T47D (cell line): ENCODE measurements at places on chromosomes 12 and 14.
A peak's percentile ranks its signal among the peaks of the same experiment; 100 is the strongest.

- DNase-seq: no peak
Observed at GRCh38 chr14:74695406-74695805, 17.5 kb downstream of the AREL1 start.

GRCh38 chr12:80412343-80412953, 31.6 kb upstream of the PTPRQ start:
- peak; percentile 79 for DNase-seq

DNA sequence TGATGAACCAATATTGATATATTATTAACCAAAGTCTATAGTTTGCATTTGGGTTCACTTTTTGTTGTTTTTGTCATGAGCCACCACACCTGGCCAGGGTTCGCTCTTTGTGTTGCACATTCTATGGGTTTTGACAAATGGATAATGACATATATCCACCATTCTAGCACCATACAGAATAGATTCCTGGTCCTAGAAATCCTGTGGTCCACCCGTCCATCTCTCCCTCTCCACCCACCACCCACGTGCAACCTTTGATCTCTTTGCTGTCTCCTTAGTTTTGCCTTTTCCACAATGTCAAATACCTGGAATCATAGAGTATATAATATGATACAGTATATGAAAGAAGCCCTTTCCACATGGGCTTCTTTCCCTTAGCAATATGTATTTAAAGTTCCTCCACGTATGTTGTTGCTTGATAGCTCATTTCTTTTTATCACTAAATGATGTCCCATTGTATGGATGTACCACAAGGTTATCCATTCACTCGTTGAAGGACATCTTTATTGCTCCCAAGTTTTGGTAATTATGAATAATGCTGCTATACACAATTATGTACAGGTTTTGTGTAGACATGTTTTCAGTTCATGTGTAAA, 7.4 kb downstream of the RPL6 start:
- DNase-seq: no peak

DNA sequence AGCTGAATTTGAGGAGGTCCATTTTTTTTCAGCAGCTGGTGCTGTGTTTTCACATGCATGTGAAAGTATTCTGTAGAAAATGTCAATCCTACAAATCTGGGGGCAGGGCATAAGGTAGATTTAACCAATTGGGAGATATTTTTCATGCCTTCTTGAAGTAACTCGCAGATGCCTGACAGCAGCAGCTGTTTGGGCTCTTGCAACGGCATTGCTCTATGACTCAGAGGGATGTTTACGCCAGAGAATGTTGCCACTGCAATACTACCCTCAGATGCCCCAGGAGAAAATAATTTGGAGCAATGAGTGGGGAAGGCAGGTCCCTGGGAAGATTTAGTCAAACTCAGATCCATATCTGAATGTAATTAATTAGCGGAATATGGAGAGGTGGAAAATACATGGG, 42.5 kb upstream of the MYBPC1 start:
- DNase-seq: no peak

DNA sequence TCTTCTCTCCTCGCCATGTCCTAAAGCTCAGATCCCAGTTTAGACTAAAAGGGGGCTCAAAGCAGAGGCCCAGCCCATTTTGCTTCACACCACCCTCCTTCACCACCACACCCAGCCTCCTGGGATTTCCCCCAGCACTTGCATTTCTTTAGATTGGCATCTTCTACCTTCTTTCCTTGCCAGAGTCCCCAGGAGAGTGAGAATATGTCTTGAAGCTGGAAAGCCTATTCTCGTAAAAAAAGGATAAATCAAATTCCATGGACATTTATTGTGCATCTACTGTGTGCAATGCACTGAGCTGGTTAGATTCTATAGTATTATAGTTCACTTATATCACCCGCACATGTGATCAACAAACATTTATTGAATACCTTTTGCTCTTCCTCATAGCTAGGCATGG, 10.2 kb downstream of the FBXW8 start:
- no peak for DNase-seq

DNA sequence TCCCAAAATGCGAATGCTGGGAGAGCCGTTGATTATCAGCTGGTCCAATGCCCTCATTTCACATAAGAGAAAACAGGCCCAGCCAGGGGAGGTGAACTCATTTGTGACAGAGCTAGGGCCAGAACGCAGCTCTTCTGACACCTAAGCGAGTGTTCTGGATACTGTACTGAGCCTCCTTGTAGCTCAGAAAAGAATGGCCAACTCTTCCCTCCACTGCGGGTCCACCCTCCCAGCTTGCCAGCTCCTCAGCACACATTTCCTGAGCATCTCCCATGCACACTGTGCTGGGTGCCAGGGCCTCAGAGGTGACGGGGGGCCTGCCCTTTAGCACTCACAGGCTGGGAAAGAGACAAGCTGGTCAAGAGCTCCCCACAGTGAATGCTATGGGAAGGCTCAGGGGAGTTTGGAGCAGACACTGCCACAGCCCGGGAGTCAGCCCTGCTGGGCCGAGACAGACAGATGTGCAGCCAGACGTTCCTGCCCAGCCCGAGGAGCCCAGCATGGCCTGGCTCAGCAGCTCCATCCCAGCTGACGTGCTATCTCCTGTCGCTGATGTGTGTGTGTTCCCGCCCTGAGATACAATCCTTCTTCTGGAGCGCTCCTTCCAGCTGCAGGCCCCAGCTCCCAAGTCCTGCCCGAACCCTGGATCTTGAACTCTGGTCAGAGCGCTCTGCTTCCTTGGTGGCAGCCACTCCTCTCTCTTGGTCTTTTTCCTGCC, 3.5 kb downstream of the CMTM5 start:
- no peak for DNase-seq

- DNase-seq: no peak
Observed at GRCh38 chr12:121845701-121846100, 13.0 kb downstream of the HPD start.

GRCh38 chr14:74599946-74600345, 12.1 kb downstream of the LTBP2 start:
- DNase-seq: no peak

DNA sequence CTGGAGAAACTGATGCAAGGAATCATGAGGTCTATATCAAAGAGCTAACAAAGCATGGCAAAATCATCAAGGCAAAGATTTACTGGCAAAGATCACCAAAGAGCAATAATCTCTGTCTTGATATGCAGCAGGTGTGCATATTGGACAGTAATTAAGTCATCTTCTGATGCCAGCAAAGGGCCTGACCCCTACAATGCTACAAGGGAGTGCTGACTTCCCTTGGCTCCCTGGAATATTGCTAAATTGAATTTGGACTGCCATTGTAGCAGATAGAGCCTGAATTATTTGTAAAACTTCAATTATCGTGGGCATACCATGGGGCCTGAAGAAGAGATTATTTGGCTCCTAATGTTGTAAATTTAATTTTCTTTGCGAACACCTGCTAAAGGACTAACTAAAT, 307.9 kb upstream of the SYT1 start:
- no peak for DNase-seq

GRCh38 chr14:101062601-101063000, 159.1 kb upstream of the RTL1 start:
- DNase-seq: no peak

DNA sequence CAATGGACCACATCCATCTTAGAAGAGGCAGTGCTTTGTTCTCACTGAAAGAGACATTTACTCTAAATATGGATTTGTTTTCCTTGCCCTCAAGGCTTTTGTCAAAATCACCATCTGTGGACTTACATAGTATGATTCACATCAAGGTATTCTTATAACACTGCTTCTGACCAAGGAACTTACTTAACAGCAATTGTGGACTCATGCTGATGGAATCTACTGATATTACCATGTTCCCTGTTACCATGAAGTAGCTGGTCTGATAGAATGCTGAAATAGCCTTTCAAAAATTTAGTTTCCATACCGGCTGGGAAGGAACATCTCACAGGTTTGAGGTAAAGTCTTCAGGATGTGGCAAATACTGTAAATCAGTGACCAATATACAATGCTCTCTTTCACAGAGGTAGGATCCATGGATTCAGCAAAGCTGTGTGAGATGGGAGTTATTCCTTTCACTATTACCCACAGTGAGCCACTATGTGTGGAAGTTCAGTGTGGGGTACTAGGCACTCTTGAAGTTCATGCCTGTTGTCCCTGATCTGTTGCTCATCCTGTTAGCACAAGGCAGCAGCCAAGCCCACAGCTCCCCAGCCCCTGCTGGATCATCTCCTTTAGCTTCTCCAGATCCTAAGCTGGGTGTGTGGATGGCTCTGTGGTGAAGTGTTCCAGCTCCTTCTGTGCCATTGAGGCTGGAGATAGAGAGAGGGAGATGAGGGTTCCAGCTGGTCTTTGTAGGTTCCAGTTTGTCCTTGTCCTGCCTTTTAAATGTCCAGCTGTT, 126.4 kb downstream of the ATP23 start:
- DNase-seq: peak; percentile 84

DNA sequence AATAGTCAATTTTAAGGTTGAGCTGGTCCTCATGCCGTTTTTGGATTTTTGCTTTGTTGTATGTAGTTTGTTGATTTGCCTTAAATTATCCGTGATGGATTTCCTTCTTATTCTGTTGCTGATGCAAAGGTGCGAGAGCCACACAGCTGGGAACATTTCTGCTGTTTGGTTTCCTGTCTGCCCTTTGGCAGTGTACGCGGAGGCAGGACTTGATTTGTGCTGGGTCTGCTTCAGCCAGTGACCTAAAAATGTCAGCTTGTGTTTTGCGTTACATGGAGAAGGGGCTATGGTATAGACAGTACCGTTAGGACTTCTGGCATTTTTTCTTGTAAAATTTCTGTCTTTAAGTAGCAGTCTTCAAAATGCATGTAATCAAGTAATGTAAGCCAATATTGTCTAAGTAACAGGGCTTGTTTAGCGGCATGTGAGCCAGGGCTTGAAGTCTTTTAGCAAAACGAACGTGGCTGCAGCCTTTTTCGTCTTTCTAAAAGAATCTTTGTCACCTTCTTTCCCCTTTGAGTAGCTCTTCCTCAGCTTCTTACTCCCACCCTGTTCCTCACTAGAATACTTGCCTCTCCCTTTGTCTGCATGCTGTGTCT, 18.2 kb upstream of the RD3L start:
- DNase-seq: no peak

DNA sequence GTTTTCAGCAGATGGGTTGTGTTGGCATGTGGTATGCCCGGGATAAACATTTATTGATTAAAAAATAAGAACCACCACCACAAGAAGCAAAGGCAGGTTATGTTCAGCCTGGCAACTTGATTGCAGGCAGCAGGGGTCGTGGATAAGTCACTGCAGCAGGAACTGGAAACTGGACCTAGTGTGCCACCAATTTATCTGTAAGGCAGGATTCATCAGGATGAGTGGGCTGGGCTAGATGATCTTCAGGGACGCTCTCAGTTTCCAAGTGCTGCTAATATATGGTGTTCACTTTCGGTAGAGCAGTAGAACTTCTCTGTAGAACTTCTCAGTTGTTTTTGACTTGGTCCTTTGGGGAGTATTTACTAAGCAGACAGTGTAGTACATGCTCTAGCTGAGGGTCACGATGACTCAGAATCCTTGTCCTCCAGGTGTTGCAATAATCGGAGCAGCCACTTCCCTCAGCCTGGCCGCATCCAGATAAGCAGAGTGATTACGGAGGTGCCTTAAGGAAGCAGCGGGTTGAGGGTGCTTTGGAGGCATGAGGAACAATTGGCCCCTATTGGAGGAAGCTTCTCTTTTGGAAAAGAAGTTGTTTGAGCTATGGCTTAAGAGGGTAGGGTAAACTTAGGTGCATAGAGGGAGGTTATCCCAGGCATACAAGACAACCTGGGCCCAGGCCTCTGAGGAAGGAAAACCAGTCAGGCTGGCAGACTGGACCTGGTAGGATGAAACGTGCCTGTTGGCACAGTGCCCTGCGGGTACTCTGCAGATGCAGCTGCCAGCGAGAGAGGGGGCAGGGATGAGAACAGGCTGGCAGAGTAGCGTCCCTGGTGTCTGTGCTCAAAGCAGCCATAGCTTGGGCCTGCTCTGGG, 104.0 kb downstream of the GPR135 start:
- DNase-seq: no peak

DNA sequence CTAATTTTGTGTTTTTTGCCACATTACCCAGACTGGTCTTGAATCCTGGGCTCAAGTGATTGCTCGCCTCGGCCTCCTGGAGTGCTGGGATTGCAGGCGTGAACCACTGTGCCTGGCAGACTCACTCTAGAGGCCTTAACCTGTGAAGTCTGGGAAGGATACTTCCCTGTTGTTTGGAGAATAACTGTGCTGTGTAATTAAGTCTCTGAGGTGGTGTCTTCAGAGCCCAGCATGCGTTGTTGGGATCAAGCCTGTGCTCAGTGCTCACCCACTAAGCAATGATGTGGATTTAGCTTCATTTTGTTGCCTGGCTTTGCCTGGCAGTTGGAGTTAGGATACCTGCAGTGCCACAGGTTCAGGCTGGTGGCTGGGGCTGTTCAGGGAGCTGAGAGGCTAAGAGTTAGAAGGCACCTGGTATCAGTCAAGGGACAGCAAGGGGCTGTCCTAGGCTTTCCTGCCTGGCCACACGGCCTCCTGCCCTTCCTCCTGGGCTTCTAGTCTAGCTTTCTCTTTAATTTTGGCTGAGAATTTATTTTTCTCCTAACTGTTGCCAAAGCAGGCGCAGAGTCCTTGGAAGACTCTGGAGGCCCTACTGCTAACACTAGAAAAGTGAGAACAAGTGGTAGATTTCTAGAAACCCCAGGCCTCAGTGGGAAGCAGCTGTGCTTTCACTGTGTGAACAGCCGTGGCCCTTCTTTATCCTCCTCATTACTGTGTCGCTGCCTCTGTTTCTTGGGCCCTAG, 38.5 kb downstream of the EP400 start:
- DNase-seq: no peak

- no peak for DNase-seq
Observed at GRCh38 chr14:98633380-98633779, 638.6 kb downstream of the BCL11B start.

- no peak for DNase-seq
Observed at GRCh38 chr14:67569011-67569650, 30.9 kb downstream of the PIGH start.

DNA sequence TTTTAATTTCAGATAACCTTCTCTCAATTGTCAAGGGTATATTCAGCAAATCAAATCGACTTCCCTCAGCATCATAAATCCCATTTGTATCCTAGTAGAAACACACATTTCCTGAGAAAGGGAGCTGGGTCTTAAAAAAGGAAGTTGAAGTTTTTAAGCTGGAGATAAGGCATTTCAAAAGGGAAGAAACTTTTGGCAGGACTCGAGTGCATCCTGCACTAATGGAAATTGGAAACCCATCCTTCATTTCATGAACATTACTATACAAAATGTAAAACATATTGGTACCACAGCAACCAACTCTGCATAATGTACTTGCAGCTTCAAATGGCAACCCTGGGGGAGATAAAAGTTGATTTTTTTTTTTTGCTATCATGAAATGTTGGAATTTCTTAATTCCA, 23.7 kb upstream of the TMCC3 start:
- no peak for DNase-seq

DNA sequence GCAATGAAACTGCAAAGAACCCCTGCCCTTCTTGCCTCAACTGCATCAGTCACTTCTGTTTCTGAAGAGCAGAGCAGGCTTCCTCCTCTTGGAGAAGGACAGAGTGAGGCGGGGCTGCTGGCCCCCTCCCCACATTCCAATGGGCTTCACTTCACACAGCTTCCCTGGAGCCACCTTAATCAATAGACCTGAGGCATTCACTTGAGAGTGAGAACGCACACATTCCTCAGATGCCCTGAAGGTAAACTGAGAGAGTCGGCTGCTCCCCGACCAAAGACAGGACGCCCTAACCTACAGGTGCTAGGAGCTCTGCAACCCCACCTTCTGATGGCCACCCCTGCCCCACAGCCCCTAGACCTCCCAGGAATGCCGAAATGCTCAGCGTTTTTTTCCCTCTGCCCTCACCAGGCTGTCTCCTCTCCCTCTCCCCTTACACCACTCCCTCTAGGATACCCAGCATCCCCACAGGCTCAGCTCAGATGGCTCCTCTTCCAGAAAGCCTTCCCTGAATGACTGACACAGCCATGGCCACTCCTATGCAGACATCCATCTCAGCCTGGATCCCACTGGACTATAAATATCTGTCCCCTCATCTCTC, 31.1 kb downstream of the SYNE3 start:
- DNase-seq: no peak
